Upper lobe of right lung (tissue), 1 donor: ENCODE measurements at places on chromosomes 5 and 9.

- no peak for DNase-seq
These were observed 59.6 kb downstream of the BARX1 start for GRCh38 chr9:93895535-93895934.

GRCh38 chr9:93459432-93459847 lies 6.1 kb upstream of the FAM120AOS start:
- no peak for DNase-seq

GRCh38 chr5:1736065-1736464 lies 63.6 kb downstream of the MRPL36 start:
- no peak for DNase-seq

- DNase-seq: no peak
These were observed 86.9 kb downstream of the MACIR start for GRCh38 chr5:103345461-103345860.

- DNase-seq: no peak
These were observed 8.3 kb downstream of the SMIM3 start for GRCh38 chr5:150786876-150787275.

- DNase-seq: peak; percentile 77
These were observed 17.5 kb upstream of the SPRY4 start for GRCh38 chr5:142342128-142342981.
